ENCODE measurements at places on chromosomes 6 and 20.

DNA sequence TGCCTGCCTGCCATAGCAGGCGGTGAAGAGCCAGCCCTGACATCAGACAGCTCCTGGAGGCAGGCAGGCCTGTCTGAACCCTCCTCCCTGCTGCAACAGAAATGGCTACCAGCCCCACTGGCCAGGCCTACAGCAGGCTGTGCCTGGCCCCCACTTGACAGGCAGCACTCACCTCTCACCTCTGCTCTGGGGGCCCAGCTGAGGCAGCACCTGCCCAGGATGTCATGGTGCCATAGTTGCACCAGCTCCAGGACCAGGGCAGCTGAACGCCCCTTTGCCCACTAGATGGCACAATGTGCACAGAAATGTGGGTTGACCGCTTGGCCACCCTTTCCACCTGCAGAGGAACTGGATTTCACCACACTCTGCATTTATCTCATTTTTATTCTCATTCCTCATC, 30.6 kb downstream of the MRPL14 start:
- DNase-seq: peak; percentile 83

DNA sequence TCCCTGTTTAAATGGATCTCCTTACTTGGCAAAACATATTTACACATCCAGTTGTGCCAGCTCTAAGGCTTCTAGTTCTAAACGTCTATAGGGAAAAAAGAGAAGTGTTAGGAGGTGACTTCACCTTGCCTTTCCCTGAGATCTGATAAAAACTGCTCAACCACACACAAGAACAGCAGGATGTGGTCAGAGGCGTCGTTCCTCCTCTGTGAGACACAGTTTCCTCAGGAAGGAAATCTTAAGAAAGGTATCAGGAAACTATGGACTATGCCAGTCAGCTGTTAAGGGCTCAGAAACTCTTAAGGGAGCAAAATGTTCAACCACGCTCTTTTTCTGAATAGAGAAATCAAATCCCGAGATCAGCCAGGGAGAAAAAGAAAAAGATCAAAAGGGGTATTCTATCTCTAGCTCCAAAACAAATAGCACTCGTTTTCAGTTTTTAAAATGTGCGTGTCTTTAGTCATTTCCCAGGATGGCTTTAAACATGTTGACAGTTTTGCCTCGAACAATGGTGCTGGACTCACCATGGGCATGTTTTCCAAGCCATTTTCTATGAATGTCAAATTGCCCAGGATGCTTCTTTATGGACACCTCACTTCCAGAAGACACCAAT, 154.5 kb downstream of the HACE1 start:
- DNase-seq: peak; percentile 54

GRCh38 chr6:111162504-111162903, 75.2 kb downstream of the SLC16A10 start:
- DNase-seq: no peak

- DNase-seq: no peak
Observed at GRCh38 chr6:121925534-121926255, 473.8 kb upstream of the HSF2 start.

GRCh38 chr6:33441457-33441856, 12.9 kb upstream of the ZBTB9 start:
- DNase-seq: no peak

DNA sequence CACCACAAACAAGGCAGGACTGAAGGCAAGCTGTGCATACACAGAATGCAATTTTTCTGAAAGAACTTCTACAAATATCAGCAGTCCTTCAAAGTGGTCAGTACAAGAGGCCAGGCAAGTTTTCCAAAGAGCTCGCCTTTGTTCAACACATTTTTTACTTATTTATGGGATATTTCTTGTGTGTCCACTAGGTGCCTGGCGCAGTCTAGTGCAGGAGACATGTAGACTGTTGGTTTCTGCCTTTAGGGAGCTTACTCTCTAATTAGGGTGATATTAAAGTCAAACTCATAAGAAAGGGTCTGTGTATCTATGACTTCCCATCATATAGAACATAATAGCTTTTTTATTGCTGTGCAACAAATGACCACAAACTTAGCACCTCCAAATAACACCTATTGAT, 21.2 kb upstream of the VEGFA start:
- DNase-seq: no peak

Data from CD4-positive, alpha-beta T cell treated with Interleukin-21 for 1 hour (primary cell).